ENCODE measurements at places on chromosomes 6 and 20.

DNA sequence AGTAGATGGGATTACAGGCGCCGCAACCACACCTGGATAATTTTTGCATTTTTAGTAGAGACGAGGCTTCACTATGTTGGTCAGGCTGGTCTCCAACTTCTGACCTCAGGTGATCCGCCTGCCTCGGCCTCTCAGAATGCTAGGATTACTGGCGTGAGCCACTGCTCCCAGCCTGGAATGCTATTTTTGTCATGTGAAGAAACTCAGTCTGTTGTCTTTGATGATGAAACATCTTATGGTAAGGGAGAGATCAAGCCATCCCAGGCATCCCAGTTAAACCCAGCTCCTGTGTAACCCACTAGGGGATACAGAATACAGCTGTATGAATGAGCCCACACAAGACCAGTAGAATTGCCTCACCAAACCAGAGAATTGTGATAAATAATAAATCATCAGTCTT lies 83.6 kb upstream of the RBM24 start:
- no peak for DNase-seq

DNA sequence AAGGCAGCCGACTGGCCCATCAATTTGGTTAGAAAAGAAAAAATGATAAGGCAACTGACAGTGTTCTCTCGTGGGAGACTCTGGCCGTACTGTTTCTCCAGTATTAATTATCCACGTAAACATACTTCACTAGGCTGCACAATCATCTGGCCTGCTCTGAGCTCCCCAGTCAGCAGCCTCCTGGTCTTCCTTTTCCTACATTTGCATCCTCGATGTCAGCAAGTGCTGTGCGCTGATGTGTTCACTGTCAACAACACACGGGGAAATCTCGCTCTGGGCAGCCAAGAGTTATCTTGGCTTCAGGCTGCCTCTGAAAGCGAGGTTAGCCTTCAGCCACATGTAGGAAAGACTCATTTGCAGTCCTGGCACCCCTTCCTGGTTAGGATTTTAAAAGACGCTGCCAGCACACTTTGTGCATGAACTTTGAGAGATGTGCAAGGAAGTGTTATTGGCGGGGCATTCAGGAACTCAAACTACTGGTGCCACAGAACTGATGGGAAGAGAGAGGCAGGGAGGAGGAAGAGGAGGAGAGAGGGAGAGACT lies 460.5 kb upstream of the ARID1B start:
- DNase-seq, result no peak

- no peak for DNase-seq
Observed at GRCh38 chr6:11092668-11093375, 812 bp upstream of the SMIM13 start.

- no peak for DNase-seq
Observed at GRCh38 chr6:70270287-70271005, 32.4 kb downstream of the COL9A1 start.

DNA sequence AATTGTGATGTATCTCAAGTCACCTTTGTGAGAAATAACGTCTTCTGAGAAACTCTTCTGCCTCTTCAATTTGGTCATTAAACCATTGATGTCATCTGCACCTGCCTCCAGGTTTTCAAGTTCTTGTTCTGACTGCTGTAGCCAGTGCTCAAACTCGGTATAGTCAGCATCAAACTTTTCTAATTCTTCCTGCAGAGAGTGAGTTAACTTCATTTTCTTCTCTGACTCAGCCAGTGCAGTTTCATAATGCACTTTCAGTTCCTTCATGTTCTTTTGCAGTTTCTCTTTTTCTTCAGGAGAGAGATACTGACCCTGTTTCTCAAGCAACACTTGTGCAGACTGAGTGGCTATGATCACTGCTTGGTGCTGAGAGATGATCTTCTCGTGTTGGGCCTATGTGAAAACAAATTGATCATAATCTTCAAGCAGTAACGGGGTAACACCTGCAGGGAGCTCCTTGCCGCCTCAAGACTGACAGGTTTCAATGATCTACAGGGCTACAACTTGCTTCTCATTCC lies 48.8 kb downstream of the DST start:
- peak; percentile 11 for DNase-seq

- DNase-seq, result peak; percentile 87
Observed at GRCh38 chr6:3848925-3849605, at the start of gene FAM50B. FAM50B (plus strand) TSS chr6:3849373; CDS start chr6:3849812, 439 bp downstream.

DNA sequence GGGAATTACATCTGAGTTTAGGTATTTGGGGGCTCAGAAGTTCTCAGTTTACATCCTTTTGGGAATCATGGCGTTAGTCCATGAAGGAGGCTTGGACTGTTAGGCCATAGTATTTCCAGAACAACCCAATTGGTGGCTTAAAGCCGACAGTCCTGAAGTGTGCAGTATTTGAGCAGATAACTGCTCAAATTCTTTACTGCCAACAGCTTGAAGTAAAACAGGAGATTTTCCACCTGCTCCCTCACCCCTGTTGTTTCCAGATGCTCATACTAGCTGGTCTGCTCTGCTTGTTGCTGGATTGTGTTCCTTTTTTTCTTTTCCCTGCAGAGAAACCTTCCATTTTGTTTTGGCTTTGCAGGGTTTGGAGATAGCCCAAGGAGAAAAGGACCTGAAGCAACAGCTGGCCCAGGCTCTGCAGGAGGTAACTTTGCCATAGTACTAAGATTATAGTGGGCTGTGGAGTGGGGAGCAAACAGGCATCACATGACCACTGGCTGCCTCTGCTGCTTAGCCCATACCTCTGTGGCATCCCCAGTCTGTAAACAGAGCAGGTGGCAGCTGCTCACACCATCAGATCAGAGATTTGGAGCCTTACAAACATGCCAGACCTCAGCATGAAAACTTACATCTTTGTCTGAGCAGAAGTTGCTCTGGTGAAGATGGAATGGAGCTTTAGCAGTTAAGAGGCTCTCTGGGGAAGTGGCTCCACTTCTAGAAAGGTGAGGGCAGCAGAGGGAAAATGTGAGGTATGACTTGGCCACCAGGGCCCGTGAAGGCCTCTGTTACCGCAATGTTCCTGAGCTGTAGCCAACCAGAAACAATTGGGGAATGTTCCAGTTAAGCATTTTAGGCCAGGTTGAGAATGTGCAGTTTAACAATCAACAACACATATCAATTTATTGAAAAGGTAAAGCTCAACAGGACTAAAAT lies 17.6 kb downstream of the RNF8 start:
- DNase-seq, result no peak

DNA sequence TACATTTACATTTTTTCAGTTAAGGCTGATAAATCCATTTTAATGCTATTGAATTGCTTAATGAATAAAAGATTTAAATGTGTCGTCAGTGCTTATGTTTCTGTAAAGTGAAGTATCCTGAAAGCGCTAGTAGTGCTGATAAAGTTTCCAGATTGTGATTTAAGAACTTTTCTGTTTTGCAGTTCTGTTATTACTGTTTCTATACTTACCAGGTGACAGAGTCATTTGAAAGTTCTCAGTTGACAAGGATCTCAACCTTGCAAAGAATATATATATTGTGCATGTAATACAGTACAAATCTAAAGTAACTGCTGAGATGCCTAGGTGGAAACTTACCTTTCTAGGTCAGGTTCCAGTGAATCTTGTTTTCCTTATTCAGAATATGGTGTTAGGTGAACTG lies 201.8 kb downstream of the ARID1B start:
- no peak for DNase-seq

DNA sequence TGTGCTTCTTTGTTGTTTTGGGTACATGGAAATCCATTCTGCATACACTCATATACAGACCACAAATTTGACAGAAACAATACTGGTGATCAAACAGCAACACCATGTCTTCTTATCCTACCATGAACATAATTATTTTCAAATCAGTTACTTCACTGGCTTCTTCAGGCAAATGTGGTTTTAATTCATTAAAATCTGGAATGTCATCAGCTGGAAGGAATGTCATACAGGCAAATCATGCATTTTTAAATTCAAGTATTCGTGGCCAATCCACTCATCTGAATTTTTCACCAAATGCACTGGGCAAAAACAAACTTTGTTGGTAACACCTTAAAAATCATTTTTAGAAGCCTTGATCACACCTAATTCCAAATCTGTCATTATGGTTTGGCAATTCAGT lies 59.3 kb downstream of the KIF6 start:
- no peak for DNase-seq

- no peak for DNase-seq
Observed at GRCh38 chr6:106272287-106272686, 53.3 kb downstream of the ATG5 start.

DNA sequence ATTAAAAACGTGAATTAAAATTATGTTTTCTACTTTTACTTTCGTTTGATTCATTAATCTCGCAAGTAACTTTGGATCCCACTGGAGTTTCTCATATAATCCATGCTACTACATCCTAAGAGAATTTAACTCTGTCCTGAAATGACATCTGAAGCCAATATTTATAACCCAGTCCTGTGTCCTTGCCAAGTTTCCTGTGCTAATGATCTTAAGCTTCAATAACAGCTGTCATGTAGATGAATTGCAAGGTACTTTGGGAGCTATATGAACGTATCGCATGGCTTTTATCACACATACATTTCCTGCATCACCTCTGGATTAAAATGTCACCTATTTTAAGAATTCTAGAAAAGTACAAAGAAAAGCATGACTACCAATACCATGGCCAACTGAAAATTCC lies 833.8 kb upstream of the CITED2 start:
- DNase-seq, result no peak

DNA sequence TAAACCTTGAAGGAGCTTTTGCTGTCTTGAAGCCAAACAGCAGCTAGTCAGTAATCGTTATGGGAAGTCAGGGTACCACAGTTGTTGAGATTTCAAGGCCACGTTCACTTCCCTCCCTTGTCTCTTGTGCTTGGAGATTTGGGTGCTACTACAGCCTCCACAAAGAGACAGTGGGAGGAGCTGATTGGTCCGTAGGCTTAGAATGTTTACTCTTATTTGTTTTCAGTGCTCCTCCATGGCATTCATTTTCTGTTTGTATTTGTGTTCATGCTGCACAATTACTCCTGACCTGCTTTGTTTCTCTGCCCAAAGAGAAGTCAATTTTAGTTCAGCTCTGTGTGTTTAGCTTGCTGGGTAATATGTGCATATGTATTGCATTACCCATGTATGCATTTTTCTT lies 147.7 kb downstream of the PRL start:
- DNase-seq, result peak; percentile 72

DNA sequence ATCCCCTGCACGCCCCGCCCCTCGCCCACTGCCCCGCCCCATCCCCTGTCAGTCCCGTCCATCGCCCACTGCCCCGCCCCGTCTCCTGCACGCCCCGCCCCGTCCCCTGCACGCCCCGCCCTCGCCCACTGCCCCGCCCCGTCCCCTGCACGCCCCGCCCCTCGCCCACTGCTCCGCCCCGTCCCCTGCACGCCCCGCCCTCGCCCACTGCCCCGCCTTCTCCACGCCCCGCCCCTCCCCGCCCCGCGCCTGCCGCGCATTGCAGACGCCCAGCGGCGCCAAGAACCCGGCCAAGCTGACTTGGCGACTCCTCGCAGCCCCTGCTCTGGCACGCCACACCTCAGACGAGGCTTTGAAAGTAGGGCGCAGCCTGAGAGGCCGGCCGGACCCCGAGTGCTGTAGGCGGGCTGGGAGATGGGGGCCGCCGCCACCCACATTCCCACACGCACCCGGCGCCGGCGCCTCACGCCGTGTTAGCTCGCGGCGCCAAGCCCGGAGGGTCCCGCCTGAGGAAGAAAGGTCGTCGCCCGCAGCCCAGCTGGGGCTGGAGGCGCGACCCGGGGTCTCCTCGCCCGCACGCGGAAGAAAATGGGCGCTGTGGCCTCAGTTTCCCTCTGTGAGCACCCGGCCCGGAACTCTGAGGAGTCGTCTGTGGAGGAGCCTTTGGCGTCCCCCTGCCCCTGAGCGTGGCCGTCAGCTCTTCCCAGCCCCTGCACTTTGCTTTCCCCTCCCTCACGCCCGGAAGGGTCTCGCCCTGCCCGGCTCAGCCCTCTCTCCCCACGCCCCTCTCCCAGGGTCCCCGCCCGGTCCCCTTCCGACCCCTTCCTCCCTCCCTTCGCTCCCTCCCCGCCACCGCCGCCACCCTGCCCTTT lies at the start of gene RAD21L1:
Gene RAD21L1 (plus strand): TSS at position 262 of the 872 bp plus-strand sequence. CDS start 2,410 bp downstream, outside the sequence.
- peak; percentile 89 for DNase-seq

- no peak for DNase-seq
Observed at GRCh38 chr6:91437315-91437729, 850.5 kb upstream of the MAP3K7 start.

DNA sequence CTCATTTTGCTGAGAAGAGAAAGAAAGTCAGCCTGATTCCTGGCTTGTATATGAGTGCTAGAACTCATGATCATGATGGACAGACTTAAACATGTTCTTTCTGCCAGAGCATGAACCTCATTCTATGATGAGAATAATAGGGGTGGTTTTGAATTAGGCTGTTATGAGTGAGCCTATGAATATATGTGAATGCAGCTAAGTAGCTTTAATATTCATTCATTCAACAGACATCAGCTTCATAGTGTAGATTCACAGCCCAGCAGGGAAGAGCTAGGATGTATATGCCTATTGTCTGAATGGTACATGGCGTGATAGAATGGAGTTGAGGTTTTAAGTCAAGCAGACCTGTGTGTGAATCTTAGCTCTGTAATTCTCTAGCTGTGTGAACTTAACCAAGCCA lies 573.2 kb downstream of the DHX35 start:
- DNase-seq, result no peak

- no peak for DNase-seq
Observed at GRCh38 chr20:64203037-64203777, 39.0 kb downstream of the MYT1 start.

GRCh38 chr6:22145376-22145775 lies 151.5 kb downstream of the PRL start:
- DNase-seq, result peak; percentile 46

- no peak for DNase-seq
Observed at GRCh38 chr6:161274488-161274858, 612 bp upstream of the AGPAT4 start.

- peak; percentile 54 for DNase-seq
Observed at GRCh38 chr6:125858427-125859320, 67.9 kb downstream of the NCOA7 start.

GRCh38 chr6:113630738-113631535 lies 226.2 kb upstream of the MARCKS start:
- DNase-seq, result peak; percentile 76

- no peak for DNase-seq
Observed at GRCh38 chr20:57831326-57831992, 121.6 kb upstream of the PMEPA1 start.

Data from DMS53 (cell line).